Astrocyte of the spinal cord (primary cell): ENCODE measurements at places on chromosomes 5 and 9.

DNA sequence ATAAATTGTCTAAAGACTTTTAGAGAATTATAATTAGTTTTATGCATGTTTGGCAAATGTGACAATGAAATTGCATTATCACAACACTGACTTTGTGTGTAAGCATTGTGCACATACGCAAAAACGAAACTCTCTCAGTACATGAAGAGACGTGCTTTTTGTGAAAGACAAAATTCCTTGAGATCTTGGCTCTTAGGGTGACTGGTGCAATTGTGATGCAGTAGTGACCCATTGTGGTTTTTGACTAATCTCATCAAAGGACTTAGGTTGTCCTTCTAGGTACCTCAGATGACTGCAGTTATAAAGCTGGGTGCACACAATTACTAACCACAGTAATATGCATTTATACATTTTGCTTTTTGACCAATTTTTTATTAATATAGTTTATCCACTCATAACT lies 25.3 kb upstream of the TYRP1 start:
- DNase-seq = no peak

GRCh38 chr9:89427621-89428221 lies 70.2 kb downstream of the SEMA4D start:
- DNase-seq = no peak

DNA sequence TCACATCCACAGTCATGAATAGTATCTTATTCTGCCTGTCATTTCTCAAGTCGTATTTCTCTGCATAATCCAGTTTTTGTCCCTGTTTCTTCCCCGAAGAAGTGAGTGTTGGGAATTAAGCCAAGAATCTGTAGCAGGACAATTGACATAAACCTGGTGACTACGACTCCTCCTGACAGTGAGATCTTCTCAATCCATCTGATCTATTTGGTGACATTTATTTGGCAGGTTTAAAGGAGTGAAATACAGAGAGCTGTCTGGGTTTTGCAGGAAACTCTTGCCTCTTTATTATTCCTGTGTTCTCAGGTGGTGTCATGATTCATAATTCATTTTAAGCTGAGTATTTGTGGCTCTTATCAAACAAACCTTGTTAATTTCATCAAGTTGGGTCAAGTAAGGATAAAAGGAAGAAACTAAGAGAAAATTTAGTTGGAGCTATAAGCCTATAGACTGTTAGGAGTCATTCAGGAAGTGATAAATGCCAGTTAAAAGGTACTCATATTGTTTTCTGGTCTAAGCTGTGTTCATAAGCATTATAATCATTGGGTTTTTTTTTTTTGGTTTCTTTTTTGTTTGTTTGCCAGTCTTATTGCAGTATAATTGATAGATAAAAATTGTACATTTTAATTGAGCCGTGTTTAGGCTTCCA lies 95.9 kb upstream of the PCSK1 start:
- no peak for DNase-seq

GRCh38 chr5:136000932-136001331 lies 27.9 kb upstream of the TGFBI start:
- no peak for DNase-seq

DNA sequence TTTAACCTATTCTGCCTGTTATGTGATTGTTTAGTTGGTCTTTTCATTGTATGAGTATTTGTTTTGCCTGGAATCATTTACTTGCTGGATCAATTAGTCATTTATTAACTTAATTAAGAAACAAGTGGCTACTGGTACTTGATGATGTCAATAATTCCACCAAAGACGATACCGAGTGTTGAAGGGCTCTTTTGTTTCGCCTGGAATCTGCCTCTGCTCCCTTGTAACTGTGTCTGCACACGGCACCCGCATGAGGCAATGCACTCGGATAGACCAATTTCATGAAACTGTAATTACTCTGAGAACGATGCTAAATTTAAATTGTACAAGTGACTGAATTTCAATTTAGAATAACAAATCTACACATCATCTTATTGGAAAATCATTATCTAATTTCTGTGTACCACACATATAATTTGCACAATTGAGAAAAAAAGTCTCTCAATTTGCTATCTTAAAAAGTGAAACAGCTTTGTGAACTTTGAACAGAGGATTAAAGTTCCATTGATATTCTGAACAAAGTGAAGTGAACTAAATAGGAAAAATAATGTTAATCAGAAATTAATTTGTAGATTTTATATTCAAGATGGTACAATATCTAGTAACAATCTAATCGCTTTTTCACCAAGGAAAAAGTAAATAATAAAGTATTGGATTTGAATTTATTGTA lies 143.2 kb downstream of the CTNND2 start:
- DNase-seq = no peak

GRCh38 chr5:165400086-165400485 lies 1894.7 kb downstream of the MAT2B start:
- no peak for DNase-seq

GRCh38 chr9:35790385-35791296 lies 750 bp upstream of the NPR2 start:
- peak; percentile 83 for DNase-seq

DNA sequence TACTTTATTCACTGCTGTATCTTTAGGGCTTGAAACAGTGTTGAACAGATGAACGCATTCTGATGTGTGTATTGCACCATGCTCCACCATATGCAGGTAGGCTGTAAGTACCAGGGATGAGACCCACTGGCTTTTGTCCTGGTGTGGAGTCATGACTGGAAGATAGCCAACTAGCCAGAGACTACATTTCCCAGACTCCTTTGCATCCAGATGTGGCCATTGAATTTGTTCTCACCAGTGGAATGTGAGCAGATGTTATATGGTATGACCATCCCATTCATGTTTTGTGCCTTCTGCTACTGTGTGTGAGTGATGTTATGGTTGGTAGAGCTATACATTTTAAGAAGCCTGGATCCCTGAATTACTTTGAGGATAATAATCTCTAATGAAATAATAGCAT lies 7.4 kb upstream of the FBXL7 start:
- DNase-seq = no peak

GRCh38 chr5:2761921-2762488 lies 10.5 kb upstream of the IRX2 start:
- DNase-seq = no peak

DNA sequence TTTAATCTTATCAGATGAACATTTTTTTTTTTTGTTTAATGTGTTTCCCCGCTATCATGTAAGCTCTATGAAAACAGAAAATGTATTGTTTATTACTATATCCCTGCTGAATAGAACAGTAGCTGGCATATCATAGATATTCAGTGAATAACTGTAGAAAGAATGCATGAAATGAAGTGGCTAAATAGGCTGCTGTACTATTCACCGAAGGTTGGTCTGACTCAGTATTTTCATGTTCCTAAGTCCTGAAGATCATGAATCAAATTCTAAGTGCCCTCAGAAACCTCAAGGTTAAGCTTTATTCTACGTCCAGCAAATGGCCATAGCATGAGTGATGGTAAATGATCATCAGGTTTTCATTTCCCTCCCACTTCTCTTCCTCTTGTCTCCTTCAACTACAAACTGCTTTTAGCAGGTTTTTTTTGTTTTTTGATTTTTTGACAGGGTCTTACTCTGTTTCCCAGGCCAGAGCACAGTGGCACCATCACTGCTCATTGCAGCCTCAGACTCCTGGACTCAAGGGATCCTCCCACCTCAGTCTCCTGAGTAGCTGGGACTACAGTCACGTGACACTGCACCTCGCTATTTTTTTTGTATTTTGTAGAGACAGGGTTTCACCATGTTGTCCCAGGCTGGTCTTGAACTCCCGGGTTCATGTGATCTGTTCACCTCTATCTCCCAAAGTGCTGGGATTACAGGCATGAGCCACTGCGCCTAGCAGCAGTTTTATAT lies 19.1 kb upstream of the ZFAND5 start:
- DNase-seq = peak; percentile 93

DNA sequence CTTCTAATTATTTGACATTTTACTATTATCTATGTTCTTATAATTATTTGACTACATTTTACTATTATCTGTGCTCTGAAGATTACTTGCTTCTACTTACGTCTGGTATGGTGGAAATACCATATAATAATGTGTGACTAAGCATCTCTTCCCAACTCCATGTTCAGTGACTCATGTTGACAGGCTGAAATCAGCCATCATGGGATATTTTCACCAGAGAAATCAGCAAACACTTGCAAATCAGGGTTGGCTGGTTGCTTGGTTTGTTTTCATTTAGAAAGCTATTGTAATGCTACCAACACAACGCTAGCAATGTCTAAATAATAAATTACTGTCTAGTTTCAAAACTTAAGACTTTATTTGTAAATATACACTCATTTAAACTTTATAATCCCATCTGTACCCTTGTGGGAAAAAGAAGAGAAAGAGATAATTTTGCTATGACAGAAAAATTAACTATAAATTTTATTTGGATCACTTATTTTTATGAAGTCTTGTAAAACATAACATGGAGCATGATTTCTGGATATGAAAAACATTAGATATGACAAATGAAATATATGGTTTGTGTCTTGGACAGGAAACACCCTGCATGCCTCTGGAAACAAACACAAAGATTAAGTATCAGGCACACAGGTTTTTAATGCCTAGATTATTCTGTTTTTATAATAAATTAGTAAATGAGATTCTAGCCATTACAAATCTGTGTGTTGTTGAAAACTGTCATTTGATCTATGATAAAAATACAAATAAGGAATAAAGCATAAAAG lies 337.6 kb downstream of the BNC2 start:
- peak; percentile 82 for DNase-seq

- no peak for DNase-seq
Observed at GRCh38 chr9:129380961-129381401, 202.9 kb upstream of the IER5L start.

DNA sequence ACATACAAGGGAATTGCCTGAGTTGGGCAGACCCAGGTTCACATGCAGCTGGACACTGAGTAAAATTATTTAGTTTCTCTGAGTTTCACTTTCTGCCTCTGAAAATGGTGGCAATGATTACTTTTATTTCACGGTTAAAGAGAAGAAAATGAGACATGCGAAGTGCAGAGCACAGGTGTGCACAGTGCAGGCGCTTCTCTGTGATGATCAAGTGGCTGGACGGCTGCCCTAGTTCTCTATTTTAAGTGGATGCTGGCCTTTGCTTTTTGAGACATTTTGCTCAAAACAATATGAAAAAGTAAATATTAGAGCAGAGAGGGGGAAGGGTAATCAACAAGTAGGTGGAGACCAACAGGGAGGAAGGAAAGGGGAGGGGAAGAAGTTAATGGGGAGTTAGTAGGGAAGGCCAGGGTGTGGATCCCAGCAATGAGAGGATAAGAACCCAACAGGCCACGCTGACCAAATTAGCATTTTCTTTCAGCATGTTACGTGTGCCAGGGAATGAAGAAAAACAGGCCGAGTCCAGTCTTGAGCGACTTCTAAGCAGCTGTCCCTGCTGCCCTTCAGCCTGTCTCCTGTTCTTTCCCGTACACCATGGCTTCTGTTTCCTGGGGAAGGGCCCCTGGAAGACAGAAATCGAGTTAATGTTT lies 16.1 kb downstream of the SNX18 start:
- DNase-seq = no peak

DNA sequence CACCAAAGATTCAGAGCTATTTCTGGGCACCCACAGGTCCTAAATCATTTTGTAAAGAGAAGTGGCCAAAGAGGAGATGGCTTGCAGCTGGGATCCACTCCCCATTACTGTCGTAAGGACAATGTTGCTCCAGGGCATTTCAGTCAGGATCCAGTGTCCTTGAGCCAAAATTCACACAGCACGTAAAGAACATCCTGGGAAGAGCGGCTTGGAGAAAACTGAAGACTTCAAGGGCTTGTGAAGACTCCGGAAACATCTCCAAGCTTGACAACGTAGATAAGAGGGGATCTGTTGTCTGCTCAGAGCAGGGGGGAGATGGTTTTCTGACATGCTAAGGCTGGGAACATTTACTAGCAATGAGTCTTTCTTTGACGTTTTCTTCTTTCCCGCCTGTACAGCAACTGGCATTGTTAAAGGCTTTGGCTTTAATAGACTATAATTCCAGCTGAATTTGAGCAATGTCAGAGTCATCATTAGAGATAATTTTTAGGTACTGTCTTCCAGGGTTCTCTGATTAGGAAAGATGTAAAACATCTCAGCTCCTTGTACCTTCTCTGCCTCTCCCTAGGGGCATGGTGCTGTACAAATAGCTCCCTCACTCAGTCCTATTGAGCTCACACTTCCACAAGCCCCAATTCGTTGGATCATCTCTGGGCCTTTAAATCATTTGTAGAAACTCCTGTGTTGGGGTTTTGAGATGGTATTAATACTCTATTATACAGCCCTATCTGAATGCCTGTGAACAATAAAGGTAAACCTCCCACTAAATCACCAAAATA lies 39.7 kb downstream of the EGFLAM start:
- DNase-seq = no peak

DNA sequence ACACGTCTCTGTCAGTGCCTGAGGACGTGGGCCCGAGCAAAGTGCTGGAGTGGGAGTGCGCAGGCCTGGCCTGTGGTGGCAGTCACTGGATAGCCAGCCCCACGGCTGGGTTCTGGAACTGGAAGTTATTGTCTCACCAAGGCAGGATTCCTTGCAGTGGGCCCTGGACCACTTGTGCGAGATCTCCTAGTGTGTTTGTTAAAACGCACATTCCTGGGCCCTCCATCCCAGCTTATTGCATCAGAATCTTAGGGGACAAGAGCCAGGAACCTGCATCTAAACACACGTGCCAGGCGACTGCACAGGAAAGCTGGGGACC lies 26.9 kb downstream of the PTPA start:
- no peak for DNase-seq

- DNase-seq = peak; percentile 53
Observed at GRCh38 chr5:137735555-137736284, at the start of gene KLHL3. Gene KLHL3, minus strand, starts transcription at chr5:137736089. Its CDS starts 443 bp downstream, at chr5:137735646.

- no peak for DNase-seq
Observed at GRCh38 chr5:74394528-74394915, 246.0 kb downstream of the ENC1 start.
